Esophagus squamous epithelium (tissue), 5 donors: ENCODE measurements at places on chromosomes 3 and 15.

DNA sequence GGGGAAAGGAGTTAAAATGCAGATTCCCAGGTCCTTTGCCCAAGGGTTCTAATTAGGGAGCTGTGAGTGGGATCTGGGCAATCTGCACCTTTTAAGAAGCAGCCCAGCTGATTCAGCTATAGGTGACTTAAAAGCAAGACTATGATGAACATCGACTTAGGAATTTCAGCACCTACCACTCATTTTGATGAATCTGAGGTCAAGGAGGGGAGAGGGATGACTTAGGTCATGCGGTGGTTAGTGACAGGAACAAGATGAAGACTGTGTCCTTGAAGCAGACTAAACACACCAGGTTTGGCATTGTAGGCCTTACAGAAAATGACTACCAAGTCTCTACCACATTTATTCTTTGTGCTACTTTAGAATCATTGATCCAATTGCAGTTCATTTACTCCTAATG lies 196.3 kb downstream of the DTWD1 start:
- no peak for DNase-seq

- DNase-seq = no peak
These were observed 535.1 kb downstream of the SOX2 start for GRCh38 chr3:182246870-182247269.

DNA sequence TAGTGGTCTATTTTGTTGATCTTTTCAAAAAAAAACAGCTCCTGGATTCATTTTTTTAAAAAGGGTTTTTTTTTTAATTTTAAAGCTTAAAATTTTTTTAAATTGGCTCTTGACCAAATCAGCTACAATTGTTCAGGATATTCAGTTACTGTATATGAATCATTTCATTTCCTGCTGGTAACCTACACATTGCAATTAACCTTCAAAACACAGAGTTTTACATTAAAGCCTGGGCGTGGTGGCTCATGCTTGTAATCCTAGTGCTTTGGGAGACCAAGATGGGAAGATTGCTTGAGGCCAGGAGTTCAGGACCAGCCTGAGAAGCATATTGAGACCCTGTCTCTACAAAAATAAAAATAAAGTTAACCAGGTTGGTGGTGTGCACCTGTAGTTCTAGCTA lies 163.4 kb downstream of the ALDH1A2 start:
- no peak for DNase-seq

GRCh38 chr15:40436892-40437751 lies 3.6 kb upstream of the BAHD1 start:
- no peak for DNase-seq

DNA sequence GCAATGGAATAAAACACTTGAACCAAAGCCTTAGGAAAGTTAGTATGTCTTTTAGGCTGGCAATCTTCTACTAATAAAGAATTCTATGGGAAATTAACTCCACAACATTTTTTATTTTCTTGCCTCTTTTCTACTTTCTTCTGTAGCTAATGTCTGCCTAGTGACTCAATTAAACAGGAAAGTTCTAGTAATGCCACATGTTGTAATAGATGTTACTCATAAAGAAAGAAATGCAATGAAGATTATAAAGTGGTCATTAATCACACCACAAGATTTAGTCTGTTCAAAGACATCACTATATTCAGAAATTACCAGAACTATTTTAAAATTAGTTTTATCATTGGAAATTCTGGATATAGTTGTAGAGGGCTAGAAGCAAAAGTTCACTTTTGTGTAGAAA lies 329.7 kb downstream of the SI start:
- no peak for DNase-seq

DNA sequence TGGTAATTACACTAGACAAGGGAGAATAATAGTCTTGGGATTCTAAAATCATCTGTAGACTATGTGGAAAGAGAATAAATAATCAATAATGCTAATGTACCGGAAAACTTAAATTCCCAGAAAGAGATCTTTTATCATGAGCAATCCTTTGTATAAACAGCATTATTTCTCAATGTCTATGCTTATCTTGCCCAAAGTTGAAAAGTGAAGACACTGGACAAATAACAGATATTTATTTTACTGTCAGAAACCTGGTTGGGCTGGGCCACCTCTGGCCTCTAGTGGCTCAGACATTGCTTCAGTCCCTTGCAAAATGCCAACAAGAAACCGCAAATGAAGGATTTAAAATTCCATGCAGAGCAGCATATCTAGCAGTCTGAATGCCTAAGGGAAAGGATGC lies 409.9 kb downstream of the FHIT start:
- no peak for DNase-seq

GRCh38 chr3:45852828-45853227 lies 10.9 kb upstream of the LZTFL1 start:
- DNase-seq = no peak

- no peak for DNase-seq
These were observed 6.3 kb upstream of the MECOM start for GRCh38 chr3:169669816-169670215.

DNA sequence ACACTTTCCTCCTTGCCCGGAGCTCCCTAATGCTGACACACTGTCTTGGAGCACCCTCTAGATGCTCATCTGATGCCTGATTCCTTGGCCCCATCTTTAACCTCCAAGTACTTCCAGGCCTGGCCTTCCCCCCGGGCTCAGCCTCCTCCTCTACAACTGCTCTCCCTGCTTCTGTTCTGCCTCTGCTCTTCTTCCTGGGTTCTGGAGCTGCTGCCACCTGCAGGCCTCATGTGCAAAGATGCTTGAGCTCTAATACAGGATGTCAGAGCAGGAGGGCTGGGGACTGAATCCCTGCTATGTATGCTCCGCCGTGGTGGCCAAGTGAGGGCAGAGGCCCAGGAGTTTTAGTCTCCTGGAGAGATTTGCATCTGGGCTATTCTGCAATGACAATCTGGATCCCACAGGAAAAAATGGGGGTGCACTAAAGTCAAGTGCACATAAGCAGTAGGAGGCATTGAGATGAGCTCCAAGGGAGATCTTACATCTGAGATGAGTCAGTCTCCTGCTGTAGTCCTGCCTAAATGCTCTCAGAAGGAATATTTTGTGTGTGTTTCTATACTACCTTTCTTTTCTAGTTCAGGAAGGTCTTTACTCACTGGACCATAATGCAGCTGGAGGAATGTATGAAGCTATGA lies 296.3 kb downstream of the UACA start:
- no peak for DNase-seq

DNA sequence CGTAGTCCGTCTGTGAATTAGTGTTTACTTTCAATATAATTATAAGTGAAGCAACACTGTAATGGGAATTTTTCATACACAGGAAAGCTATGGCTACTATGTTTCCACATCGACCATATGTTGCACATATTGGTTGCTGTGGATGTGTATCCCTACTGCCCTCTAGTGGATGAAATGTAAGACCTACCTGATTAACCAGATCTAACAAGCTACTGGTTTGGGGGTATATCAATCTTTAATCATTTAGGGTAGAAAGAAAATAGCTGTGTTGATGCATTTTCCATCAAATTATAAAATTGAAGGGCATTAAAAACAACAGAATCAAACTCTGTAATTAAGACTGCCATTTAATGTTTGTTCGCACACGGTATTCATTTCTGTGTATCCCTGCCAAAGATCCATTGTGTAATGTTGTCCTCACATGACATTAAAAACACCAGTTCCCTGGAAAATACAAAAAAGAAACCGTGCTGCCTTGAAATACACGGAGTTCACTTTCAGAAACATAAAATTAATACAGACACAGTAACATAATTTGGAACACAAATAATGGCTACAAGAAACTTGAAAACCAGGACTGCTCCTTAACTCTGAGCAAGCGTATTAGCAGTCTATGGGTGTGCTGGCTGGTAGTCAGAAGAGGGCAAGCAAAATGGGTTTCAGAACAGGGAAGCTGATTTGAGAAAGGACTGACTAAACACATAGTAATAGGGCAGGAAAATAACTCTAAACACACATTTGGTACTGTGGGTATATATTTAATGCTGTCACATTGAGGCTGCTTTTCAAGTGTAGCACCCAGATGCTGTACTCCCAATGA lies 125.1 kb downstream of the TIGIT start:
- DNase-seq = no peak

GRCh38 chr3:127221446-127222035 lies 28.6 kb downstream of the PRR23E start:
- no peak for DNase-seq

- DNase-seq = no peak
These were observed 25.4 kb upstream of the SLC25A26 start for GRCh38 chr3:66195347-66195783.

- DNase-seq = no peak
These were observed 202.5 kb upstream of the UBE3A start for GRCh38 chr15:25641361-25641760.

GRCh38 chr3:72004749-72005292 lies 219.9 kb upstream of the PROK2 start:
- no peak for DNase-seq

DNA sequence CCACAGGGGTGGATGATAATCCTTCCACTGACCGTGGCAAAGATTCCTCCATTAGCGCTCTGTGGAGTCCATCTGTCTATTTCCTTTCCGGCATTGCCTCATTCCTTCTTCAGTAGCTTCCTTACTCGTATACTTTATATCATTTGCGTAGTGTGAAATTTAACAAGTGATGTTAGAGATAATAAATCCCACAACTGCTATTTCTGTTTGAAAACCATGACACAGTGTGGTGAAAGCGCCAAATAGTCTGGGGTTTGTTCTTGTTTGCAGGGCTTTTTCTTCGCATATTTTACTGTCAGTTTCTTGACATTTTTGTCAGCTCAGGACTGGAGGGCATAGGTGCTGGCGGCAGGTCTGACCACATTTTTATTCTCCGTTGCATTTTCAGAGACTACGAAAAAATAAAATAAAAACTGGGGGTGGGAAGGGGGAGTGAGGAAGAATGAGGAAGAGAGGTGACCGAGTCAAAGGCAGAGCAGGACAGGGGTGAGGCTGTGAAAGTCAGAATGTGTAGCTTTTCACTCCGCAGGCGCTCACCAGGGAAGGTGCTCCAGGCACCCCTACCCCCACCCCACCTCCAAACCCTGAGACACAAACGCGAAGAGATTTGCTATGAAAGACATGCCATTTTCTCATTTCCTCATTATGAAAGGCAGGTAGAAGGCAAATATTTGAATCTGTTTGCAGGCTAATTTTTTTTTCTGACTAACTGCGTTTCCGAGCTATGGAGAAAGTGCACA lies 965.0 kb downstream of the MCTP2 start:
- DNase-seq = no peak

DNA sequence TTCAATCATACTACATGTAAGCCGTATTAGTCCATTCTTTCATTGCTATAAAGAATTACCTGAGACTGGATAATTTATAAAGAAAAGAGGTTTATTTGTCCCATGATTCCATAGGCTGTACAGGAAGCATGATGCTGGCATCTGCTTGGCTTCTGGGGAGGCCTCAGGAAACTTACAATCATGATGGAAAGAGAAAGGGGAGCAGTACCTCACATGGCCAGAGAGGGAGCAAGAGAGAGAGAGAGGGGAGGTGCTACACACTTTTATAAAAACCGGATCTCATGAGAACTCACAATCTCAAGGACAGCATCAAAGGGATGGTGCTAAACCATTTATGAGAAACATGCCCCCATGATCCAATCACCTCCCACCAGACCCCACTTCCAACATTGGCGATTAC lies 14.3 kb upstream of the CLASP2 start:
- no peak for DNase-seq

DNA sequence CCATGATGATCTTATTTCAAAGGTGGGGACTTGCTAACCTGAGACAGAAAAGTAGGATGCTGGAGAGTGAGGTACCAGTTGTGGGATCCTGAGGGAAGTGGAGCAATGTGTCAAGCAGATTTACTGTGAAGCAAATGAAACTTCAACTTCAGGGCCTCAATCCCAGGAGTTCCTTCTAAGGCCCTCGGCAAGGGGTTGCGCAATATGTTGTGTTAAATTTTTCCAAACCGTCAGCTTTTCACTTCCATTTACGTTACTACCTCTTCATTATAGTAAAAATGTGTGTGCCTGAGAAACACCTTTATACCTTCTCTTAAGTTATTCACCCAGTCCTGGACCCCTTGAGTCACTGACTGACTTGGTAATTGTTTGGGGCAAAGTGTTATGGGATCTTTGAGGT lies 42.5 kb upstream of the KCNH8 start:
- DNase-seq = no peak

DNA sequence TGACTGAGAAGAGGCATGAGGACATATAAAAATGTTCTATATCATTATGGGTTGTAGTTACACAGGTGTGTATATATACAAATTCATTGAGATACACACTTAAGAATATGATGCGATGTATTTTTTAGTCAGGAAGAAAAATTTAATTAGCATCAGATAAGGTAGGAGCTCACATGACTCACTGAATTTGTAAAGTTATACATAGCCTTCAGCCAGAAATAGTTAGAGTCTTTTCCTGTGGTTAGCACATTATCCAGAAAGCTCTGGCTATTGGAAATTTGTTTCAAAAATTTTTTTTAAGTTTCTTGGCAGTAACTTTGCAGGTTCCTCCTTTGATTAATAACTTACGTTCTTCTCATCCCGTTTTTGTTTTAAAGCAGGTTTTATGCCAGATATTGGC lies 88.6 kb downstream of the STT3B start:
- no peak for DNase-seq

DNA sequence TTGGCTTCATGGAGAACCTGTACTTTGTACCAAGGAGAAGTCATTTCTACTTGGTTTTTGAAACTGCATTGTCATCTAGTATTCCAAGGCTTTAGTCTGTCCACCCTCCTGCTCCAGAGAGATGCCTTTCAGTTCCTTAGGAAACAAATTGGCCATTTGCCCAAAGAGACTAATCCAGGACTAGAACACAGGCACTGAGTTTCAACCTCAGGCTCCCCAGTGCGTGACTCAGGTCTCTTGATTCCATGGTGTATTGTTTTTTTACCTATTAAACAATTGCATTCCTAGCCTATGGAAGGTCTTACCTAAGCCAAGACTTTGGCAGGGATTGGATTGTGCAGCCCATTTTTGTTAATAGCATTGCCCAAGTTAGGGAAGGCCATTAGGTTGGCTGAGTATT lies 214.8 kb upstream of the CTDSPL start:
- DNase-seq = no peak

DNA sequence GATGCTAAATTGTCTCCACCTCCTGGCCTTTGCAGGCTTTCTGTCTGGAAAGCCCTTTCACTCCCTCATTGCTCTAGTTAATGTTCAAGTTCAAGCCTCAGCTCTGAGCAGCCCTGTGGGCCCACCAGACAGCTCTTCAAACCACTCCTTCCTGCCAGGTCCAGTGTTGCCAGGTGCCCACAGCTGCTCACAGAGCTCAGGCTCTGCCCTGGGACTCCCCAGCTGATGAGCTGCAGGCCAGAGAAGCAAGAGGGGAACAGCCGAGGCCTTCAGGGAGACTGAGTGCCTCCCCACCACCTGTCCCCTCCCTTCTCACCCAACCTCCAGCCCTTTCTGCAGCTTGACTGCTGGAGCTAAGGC lies 1.3 kb upstream of the ZBTB47 start:
- DNase-seq = no peak

- no peak for DNase-seq
These were observed 495.6 kb downstream of the LPP start for GRCh38 chr3:188649521-188649920.

GRCh38 chr3:144444061-144444460 lies 472.4 kb downstream of the DIPK2A start:
- no peak for DNase-seq
